ENCODE measurements at places on chromosomes 1 and 21.

- no peak for DNase-seq
These were observed 623 bp downstream of the CAPN2 start for GRCh38 chr1:223712850-223713474.

GRCh38 chr1:18085387-18086074 is 22.1 kb upstream of the IGSF21 start:
- no peak for DNase-seq

GRCh38 chr1:156524481-156524869 is 23.9 kb upstream of the MEF2D start:
- no peak for DNase-seq

GRCh38 chr1:45093334-45093733 is 81.3 kb downstream of the UROD start:
- DNase-seq, result no peak

DNA sequence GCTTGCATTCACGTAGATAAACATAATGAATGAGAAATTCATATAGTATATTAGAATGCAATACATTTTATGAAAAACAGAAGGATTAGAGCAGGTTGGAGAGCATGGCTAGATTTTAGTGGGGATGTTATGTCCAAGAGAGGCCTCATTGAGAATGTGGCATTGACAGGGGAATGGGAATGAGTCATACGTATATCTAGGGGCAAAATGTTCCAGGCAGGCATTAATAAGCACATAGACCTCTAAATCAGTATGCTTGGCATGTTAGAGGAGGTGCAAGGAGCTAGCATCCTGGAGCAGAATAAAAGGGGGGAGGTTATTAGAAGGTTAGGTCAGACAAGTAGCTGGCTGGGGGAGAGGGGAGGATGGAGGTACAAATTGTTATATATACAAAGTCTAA is 93.0 kb downstream of the USH2A start:
- no peak for DNase-seq

DNA sequence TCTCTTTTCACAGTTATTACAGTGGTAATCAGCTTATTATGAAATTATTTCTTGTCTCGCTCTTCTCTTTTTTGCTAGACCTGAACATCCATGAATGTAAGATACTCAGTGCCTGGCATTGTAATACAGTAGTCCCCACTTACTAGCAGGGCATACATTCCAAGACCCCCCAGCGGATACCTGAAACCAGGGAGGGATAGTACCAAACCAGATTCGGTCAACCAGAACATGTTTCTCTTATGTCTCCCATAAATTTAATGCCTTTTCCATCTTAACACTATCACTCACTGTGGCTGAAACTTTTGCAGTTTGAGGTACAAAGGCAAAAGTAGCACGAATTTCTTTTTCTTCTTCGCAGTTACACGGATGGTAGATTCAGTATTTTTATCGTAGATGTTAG is 24.6 kb upstream of the B3GALT2 start:
- no peak for DNase-seq

- no peak for DNase-seq
These were observed 123.3 kb downstream of the CNIH3 start for GRCh38 chr1:224739303-224739996.

- no peak for DNase-seq
These were observed 255.4 kb downstream of the RGS7 start for GRCh38 chr1:241101622-241102021.

GRCh38 chr1:19512545-19512944 is 27.2 kb upstream of the CAPZB start:
- DNase-seq, result no peak

DNA sequence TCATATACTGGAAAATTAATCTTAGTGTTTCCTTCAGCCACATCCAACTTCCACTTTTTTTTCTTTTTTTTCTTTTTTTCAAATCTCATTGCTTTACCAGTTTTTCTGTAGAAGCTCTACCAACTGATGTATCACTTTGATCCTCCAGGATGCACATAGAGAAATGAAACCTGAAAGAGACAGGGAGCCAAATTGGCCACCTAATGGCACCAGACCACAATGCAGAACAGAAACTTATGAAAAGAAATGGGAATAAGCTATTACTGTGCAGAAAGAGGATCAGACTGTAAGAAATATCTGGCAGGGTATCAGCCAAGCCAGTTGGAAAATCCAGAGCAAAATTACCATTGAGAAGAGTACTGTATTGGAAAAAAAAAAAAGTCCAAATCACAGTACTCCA is 1514.2 kb downstream of the MRPL39 start:
- DNase-seq, result no peak

DNA sequence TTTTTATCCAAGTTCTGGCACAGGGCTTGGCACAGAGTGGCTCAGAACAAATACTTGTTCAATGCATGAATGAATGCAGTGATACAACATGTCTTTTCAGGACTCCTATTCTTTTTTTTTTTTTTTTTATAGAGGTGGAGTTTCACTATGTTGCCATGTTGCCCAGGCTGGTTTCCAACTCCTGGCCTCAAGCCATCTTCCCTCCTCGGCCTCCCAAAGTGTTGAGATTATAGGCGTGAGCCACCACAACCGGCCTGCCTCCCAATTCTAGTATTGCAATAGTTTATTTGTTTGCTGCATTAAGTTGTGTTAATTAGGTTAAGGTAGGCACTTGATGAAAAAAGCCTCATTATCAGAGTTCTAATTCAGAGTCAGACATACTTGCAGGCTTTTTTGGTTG is 17.9 kb downstream of the UBE4B start:
- DNase-seq, result no peak

DNA sequence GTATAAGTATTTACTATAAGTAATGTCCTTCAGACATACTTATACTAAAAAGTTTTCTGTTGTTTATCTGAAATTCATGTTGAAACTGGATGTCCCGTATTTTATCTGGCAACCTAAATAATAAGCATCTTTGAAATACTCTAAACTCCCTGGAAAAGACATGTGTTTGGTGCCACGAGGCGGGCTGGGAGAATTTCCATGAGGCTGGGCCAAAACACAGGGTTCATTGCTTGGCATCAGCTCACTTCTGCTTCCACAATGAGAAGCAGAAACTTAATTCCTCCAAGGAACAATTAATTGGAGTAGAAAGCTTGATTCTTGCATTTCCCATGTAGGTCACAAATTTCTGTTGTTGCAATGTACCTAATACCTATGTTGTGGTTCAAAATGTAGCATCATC is 110.2 kb downstream of the PSMG1 start:
- no peak for DNase-seq

GRCh38 chr1:13702425-13703127 is 2.6 kb downstream of the PRDM2 start:
- DNase-seq, result no peak

DNA sequence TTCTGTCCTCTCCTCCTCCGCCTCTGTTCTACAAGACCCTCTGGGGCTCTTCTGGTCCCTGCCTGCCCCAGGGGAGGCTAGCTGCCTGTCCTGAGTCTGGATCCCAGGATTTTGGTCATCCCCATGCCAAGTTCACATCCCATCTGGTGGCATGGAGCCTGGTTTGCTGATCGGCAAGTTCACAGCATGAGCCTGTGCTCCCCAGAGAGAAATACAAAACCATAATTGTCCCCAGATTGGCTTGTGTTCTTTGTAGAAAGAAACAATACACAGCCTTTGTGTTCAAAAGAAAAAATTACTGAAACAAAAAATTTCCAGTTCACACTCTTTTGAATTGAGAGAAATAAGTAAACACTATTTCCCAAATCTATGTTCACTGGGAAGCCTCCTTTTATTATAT is 149.4 kb upstream of the ZC3H12A start:
- no peak for DNase-seq

DNA sequence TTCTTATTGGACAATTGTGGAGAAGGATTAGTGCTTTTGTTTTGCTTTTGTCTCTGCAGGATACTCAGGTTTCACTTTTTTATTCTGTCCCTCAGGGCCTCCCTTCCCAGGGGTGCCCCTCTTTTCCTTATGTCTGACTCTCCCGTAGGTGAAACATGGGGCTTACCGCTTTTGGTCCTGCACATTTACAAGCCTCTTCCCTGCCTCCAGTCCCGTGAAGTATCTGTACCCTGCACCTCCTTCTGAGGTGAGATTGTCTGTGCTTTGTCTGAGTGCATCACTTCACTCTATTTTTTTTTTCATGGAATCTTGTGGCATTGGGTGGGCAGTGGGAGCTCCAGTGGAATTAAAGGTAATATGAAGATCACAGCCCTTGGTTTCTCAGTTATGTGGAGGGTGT is 758.1 kb upstream of the TPTE start:
- DNase-seq, result no peak
